M059J (cell line): ENCODE measurements at places on chromosomes 7 and 10.
A peak's percentile ranks its signal among the peaks of the same experiment; 100 is the strongest.

DNA sequence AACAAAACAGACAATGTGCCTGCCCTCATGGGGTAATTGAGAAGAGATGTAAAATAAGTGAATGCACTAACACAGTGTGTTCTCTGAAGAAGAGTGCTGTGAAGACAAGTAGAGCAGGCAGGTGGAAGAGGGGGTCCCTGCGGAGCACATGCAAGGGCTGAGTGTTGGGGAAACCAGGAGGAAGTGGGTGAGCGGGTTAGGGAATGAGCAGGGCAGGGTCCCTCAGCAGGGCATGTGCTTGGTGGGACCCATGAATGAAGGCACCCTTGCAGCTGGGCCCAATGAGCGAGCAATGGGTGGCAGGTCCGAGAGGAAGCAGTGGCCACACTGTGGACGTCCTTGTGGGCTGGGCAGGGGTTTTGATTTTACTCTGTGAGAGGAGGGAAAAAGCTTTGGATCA lies 376.6 kb upstream of the COBL start:
- no peak for DNase-seq

DNA sequence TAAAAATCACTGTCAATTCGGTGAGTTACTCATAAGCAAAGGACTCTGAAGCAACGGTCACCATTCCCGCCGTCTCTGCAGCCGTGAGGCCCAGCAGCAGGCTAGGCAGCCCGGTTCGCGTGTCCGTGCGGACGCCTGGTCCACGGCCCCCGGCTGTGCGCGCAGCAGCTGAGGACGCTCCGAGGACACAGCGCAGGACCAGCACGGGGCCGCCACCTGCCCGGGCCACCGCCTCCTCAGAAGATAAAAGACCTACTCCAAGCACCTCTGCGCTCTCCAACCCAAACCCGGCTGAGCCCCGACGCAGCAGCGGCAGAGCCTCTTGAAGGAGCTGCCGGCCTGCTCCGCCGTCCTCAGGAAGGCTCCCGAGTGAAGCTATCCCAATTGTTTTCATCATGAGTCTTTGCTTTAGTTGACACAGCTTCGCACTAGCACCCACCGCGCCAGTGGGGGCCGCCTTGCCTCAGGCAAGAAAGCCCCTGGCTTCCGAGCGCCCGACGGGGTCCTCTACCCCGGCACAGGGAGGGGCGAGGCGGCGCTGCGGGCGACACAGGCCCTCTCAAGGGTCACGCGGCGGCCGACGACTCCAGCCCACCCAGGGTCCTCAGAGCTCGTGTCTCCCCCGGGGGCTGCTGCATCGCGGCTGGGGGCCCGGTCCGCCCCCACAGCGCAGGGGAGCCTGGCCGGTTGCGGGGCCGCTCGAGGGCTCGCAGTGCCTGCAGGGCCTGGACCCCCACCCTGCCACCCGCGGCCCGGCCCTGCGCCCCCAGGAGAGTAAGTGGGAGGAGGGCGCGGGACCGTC lies 16.9 kb upstream of the GPR146 start:
- peak; percentile 33 for DNase-seq

DNA sequence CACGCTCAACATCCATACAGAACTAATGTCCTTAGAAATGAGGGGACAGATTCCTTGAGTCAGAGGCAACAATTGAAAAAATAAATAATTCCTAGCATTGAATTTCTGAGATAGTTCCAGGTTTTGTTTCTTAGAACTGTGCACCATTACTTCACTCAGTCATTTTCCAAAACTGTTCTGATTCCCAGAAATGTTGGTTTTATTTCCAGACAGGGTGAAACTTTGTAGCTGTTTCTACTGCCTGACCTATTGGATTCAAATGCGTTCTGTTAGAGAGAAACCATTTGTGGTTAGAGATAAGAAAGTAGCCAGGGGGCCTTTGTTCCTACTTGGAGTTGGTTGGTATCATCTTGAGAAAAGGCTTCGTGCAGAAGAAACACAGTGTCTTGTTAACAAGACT lies 8.1 kb upstream of the DEPP1 start:
- DNase-seq, result peak; percentile 20

GRCh38 chr10:20399772-20400171 lies 497.3 kb downstream of the NEBL start:
- DNase-seq, result no peak

- DNase-seq, result no peak
Observed at GRCh38 chr10:86366033-86366901, at the start of gene GRID1. GRID1 (minus strand) TSS chr10:86366795.

- no peak for DNase-seq
Observed at GRCh38 chr10:24900888-24901685, 51.3 kb downstream of the PRTFDC1 start.

DNA sequence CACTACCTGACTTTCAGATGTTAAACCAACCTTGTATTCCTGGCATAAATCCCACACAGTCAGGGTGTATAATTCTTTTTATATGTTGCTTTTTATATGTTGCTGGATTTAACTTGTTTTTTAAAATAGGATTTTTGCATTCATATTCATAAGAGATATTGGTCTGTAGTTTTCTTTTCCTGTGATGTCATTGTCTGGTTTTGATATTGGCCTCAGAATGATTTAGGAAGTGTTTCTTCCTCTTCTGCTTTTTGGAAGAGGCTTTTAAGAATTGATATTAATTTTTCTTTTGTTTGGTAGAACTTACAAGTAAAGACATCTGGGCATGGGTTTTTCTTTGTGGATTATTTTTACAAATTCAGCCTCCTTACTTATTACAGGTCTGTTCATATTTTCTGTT lies 93.1 kb downstream of the CARD11 start:
- DNase-seq, result no peak

- DNase-seq, result no peak
Observed at GRCh38 chr7:130650611-130651120, 17.9 kb downstream of the COPG2 start.

GRCh38 chr10:690372-691161 lies 1.1 kb upstream of the DIP2C start:
- DNase-seq, result no peak

- DNase-seq, result peak; percentile 68
Observed at GRCh38 chr7:94382746-94383145, 11.9 kb upstream of the COL1A2 start.

DNA sequence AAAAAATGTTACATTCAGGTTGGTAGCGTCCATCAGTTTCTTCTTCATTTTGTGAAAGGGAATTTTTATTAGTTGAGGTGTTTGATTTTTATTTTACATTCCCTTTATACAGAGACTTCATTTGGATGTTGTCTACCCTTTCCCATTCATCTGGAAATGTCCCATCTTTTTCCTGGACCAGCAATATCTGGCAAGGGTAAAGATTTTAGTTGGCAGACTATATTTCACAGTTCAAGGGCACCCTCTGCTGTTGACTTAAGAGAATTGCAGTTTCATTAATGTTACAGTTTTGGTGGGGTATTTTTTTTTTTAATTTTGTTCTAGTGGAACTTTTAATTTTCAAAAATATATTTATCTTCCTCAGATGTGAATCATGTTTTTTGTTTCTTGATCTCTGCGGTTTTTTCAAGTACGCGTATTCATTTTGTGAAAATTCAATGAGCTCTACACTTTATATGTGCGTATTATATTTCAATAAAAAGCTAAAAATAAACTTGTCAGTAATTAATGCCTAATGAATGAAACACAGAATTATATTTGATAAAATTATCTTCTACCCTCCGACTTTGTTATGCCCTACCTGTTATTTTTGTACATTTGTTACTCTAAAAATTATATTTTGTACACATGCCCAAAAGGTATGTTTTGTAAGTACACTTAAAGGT lies 97.9 kb upstream of the KLF14 start:
- DNase-seq, result peak; percentile 54

DNA sequence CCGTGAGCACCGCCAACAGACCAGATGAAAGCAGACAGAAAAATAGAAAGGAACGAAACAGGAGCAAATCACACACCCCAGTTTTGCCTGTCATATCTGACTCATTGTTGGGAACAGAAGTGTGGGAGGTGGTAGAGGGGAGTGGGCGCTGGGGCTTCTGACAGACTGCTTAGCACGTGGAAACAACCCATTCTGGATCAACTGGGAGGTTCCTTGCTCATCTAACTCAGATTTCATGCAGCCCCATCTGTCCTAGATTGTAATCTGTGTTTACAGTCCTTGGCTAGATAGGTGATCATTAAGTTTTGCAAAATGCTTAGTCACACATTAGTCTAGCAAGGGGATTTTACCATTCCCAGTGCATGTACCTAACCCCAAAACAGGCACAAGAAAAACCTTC lies 154.1 kb downstream of the NRP1 start:
- peak; percentile 38 for DNase-seq

DNA sequence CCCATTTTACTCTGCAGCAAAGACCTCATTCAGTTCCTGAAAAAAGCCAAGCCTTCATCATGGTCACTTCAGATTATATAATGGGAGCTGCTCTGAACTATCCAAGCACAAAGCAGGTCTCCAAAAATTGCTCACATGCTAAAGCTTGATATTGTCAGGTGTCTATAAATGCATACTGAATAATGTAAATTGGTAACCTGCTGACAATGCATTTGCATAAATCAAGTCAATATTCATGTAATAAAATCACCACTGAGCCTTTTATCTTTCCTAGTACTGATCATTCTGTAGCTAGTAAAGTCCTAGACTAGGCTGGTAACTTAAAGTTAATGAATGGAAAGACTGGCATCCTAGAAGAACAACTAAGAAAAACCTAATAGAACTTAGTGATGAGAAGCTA lies 188.3 kb downstream of the IMMP2L start:
- DNase-seq, result no peak

DNA sequence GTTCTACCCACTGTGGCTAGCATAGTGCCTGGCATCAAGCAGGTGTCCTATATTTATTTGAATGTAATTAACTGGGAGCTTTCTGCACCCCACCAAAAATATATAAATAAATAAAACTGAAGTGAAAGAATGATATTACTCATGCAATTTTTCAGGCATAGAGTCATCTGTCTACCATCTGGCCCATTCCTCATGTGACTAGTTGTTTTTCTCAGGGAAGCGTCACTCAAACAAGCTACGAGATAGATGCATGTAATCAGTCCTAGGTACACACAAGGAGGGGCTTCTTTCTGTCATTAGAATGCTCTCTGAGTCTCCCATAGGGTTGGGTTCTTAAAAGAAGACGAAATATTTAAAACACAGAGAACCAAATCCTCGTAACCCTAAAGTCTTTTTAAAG lies 255.5 kb upstream of the KMT2E start:
- peak; percentile 7 for DNase-seq

DNA sequence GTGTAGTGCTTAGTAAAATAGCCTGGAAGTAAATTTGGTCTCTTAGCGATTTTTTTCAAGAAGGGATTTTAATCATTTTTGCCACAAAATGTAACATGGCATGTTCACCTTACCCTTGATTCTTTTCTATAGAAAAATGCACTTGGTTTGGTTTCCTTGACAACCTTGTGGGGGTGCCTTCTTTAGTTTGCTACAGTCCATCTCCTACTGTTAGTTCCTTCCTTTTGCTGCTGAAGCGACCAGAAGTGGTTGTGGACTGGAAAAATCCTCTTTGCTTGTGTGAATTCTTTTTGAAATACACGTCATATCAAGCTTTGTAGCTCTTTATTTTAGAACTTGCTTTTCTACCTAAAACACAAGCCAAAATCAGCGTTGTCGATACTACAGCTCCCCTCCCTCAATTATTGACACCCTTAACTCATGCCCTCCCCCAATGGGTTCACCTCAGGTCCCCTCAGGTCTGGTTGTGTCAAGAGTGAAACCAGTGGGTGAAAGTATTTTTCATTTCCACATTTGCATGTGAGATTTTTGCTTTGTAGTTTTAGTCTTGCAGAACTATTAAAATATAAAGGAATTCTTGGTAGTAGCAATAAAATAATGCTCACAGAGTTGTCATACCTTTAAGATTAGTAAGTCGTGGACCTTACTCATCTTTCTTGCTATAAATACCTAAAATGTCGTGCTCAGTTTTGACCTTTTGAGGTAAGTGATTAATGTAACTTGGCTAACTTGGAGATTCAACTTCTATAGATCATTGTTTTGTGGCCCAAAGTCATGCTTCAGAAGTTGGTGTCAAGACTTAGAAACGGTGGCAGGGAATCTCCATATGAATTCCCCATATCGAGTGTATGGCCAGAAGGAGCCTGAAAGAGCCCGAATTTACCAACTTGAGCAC lies 1.5 kb downstream of the ACTR3B start:
- DNase-seq, result peak; percentile 86

DNA sequence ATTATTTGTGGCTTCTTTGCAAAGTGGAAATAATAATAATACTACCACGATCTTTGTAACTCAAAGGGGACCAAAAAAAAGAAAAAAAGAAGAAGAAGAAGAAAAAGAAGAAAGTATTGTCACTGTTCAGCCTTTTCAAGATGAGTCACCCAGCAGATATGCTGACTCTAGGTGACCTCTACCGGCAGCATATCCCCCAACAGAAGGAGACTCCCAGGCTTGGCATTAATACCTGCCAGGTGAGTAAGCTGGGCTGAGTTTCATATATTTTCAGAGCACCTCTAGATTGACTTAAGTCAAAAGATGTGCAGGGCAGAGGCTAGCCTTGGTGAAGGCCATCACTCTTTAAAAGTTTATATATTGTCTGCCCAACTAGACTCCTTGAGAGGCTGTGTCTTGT lies 30.4 kb upstream of the GPR26 start:
- DNase-seq, result peak; percentile 7

DNA sequence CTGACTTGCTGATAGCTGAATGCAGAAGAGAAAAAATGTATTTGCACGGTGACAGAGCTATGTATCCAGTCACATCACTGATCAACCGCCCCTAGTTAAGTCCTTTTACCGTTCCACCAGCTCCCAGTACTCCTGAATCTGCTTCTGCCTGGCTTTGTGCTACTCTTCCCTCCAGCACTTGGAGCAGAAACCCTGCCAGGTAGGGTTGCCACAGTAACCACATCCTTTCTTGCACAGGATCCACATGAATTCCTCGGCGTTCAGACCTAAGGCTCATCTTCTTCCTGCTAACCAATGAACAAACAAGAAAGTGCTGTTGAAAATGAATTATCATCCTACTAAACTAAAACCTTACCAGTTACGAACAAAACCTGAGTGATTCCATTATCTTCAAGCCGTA lies 52.0 kb upstream of the KCTD7 start:
- DNase-seq, result no peak

- DNase-seq, result peak; percentile 68
Observed at GRCh38 chr10:58851606-58852005, 324.8 kb upstream of the PHYHIPL start.

GRCh38 chr10:98259606-98260315 lies 8.2 kb downstream of the LOXL4 start:
- DNase-seq, result no peak

- DNase-seq, result peak; percentile 32
Observed at GRCh38 chr10:76324283-76324682, 892.9 kb downstream of the LRMDA start.

DNA sequence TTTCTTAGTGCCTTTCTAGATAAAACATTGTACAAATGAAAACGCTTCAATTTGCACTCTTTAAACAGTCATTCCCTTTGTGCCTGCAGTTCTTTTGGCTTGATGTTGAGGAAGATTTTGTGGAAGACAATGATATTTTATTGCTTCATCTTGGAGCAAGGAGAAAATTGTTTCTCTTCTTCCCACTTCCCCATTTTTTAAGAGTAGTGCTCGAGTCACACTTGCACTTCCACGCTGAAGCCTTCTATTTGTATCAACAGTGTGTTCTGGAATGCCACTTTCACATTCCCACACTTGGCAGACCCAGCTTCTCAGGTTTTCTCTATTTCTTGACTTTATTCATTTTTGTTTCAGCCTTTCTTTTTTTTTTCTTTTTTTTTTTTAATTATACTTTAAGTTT lies 369.3 kb downstream of the PAXIP1 start:
- DNase-seq, result no peak
